GM10248 (cell line): ENCODE measurements at places on chromosomes 16 and 17.

- DNase-seq: peak; percentile 97
These were observed at the start of gene GFER for GRCh38 chr16:1983544-1984346. Gene GFER, plus strand, starts transcription at chr16:1984193. Its CDS starts 26 bp downstream, at chr16:1984219.

GRCh38 chr16:31452631-31453106 lies 6.6 kb upstream of the ARMC5 start:
- DNase-seq: no peak

DNA sequence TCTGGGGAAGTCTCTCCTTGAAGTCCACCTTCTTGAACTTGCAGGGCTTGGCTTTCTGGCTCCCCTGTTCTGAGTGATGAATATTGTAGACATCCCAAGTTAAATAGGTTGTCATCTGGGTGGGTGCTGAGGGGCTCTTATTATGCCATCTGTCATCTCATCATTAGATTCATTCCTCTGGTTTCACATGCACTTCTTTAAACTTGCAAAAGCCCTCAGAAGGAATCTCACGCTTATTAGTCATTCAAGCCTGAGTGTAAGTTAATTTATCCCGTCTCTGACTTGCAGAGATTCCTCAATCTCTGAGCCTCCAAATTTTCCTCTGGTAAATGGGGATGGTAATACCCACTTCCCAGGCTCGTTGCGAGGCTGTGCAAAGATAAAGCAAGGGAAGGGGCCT lies 5.7 kb downstream of the MGAT5B start:
- DNase-seq: no peak

DNA sequence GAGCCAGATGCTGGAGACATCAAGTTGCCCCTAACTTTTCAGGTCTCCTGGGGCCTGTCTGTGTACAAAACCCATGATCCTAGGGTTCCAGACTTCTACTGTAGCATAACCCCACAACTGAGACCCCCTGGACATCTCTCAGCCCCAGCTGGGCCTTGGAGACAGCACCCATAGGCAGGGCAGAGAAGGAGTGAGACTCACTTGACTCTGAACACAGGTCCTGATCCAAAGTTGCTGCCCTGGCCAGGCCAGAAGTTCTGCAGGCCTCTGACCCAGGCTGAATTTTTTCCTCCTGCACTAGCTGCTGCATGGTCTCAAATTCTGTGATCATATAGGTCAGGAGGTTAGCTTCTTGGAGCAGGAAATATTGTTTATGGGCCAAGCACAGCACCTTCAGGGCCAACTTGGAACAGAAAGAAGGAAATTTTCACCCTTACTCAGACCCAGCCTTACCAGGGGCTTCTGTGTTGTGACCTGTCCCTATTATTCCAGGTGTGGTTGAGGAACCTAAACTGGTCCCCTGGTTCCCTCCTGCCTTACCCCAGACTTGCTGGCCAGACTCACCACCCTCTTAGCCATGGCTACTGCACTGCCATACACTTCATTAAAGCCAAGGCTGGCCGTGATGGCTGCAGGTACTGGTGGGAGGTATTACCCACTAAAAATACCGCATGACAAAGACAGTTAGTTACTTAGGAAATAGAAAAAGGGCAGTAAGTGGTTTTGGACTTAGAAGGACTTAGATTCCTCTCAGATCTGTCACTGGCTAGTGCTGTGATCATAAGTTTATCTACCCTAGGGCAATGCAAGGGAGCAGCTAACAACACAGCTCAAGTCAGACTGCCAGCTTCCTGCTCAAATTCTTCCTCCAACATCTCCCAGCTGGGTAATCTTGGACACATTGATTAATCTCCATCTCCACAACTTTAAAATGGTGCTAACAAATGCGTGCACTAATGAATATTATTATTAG lies 2180.1 kb downstream of the TP53TG3F start:
- no peak for DNase-seq

GRCh38 chr17:73311428-73311780 lies 397 bp downstream of the CDC42EP4 start:
- no peak for DNase-seq

GRCh38 chr16:62036101-62036801 lies at the start of gene CDH8:
Gene CDH8, minus strand, starts transcription at chr16:62036438. Its CDS starts 15,035 bp downstream, at chr16:62021403.
- DNase-seq: no peak

DNA sequence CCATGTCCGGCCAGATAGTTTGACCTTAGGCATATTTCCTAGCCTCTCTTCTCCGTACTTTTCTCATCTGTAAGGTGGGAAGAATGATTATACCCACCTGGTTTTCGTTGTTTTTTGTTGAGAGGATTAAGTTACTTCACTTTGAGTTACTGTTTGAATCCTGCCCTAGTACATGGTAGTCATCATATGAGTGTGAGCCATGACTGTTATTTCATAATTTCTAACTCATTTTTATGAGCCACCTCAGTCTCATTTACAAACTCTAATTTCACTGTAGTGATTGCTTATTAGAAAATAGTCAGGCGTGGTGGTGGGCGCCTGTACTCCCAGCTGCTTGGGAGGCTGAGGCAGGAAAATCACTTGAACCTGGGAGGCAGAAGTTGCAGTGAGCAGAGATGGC lies 45.1 kb downstream of the YPEL2 start:
- no peak for DNase-seq

DNA sequence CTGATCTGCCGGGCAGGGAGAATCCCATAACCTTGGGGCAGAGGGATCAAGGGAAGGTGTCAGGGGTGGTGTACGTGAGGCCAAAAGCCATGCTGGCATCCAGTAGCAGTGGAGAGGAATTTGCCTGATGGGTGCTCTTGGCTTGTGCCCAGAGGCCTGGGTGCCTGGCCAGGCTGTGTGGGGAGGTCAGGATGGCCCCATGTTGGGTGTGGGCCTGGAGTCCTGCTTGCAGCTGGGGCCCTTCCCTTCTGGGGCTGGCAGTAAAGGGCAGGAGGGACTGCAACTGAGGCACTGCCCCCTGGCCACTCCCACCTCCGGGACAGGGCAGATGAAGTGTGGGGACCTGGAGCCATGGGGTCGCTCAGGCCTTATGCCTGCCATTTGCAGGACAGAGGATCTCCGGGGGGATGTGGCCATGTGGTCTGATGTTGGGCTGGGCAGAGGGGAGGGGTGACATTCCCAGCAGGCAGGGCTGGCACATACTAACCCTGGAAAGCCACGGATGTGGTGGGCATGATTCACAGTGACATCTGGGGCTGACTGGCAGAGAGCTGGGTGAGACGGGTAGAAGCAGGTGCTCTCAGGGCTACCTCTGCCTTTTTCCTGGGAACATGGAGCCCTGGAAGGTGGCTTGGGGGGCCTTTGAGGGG lies 3.5 kb downstream of the FMNL1 start:
- DNase-seq: no peak

GRCh38 chr16:86730597-86730996 lies 152.2 kb downstream of the FOXL1 start:
- no peak for DNase-seq

DNA sequence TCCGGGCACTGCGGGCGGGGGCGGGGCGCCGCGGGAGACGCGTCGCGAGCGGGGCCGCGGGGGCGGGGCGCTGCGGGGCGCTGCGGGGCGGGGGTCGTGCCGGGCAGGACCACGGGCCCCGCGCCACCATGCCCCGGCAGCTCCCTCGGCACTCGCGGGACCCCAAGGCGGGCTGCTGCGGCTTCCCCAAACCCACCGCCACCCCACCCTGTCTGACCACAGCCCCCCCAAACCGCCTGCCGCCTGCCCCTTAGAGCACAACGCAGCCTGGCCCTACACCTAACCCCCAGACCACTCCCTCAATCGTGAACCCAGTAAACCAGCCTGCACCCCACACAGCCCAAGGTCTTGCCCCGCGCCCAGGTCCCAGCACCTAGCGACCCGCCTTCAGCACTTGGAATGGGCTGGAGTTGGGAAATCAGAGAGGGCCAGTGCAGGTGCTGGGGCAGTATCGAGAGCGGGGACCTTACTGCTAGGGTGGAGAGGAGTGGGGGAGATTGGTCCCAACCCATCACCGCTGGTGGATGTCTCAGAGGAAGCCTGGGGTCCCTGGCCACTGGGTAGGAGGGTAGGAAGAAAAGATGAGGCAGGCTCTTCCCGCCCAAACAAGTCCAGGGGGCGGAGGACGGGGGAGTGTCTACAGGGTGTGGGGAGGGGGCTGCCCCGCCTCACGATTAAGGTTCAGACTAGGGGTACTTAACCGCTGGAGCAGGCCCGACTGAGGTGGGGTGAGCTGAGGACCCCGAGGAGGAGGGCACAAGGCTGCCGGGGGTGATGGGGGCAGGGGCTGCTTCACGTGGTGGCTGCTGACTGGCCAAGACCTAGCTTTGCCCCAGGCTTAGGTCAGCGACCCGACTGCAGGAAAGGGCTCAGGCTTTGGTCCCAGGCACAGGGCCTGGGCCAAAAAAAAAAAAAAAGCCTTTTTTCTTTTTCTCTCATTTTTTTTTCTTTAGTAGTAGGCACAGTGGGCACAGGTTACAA lies 539 bp upstream of the VAMP2 start:
- no peak for DNase-seq

- no peak for DNase-seq
These were observed 13.3 kb upstream of the MYH8 start for GRCh38 chr17:10435096-10435495.

- DNase-seq: no peak
These were observed 69.4 kb upstream of the CA10 start for GRCh38 chr17:52227926-52228325.

GRCh38 chr17:7572588-7573323 lies 6.7 kb upstream of the CD68 start:
- peak; percentile 99 for DNase-seq

DNA sequence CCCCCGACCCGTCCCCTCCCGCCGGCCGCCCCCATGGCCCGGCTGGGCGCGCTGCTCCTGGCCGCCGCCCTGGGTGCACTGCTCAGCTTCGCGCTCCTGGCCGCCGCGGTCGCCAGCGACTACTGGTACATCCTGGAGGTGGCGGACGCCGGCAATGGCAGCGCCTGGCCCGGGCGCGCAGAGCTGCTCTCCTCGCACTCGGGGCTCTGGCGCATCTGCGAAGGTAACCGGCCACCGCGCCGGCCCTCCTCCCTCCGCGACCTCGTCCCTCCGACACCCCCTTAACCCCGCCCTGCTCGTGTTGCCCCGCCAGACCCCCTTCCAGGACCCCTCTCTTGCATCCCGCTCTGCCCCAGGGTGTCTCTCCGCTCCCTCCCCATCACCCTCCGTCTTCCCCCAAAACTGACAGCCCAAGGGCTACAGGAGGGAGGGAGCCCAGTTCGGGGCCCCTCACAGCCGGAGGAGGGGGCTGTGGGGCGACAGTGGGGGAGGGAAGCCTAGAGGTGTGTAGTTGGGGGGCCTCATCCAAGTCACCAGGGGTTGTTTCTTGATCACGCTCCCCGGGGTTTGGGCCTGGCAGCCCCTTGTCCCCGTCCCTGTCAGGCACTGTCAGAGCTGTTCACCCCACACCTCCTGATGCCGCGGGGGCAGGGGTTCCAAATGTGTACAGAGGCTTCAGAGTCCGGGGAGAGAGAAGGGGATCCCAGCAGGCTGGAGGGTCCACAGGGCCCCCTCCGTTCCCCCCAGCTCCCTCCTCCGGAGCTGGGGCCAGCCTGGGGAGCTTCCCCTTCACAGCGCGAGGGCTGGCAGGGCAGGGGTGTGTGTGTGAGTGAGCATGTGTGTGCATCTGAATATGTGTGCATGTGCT lies 794 bp downstream of the TMEM235 start:
- no peak for DNase-seq

- no peak for DNase-seq
These were observed 50.1 kb upstream of the IRX3 start for GRCh38 chr16:54336631-54337204.

DNA sequence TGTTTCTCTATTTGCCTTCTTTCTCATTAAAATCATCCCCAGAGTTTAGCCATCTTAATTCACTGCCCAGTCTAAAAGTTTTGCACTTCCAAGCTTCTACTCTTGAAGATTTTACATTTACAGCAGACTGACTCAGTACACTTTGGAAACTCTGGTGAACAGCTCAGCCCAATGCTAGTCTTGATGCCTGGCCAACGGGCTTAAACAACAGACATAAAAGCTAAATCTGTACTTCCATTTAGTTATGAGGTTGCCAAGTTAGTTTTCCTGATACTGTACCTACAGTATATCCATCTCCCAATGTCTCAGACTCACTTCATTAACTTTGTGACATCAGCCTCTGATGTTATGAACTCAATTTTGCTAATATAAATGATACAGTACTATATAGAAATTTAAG lies 891.8 kb upstream of the SOX9 start:
- no peak for DNase-seq

DNA sequence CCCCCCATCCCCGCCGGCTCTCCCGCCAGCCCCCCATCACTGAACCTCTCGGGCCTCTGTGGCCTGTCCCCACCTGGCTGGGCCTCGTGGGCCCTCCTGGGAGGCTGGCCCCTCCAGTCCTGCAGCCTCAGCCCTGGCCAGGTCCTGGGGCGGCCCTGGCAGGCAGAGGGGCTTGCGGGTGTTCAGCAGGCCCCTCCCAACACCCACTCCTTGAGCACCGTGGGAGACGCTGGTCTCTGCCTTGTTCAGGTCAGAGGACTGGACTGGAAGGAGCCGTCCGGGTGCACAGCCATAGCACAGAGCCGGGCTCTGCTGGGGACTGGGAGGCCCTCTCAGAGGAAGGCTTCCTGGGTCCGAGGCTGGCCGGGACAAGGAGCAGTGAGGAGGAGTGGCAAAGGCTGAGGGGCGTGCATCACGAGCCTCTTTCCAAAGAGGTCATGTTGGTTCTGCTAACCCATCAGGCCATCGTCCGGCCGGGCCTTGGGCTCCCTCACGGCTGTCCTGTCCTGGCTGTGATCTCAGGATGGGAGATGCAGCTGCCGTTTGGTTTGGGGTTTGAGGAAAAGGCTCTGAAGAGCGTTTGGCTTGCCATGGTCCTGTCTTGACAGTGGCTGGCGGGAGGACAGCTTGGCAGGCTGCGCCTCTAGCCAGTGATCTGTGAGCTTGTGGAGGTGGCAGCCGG lies 6.3 kb upstream of the PABPN1L start:
- no peak for DNase-seq

- no peak for DNase-seq
These were observed 406.7 kb upstream of the MAF start for GRCh38 chr16:80007231-80007630.

DNA sequence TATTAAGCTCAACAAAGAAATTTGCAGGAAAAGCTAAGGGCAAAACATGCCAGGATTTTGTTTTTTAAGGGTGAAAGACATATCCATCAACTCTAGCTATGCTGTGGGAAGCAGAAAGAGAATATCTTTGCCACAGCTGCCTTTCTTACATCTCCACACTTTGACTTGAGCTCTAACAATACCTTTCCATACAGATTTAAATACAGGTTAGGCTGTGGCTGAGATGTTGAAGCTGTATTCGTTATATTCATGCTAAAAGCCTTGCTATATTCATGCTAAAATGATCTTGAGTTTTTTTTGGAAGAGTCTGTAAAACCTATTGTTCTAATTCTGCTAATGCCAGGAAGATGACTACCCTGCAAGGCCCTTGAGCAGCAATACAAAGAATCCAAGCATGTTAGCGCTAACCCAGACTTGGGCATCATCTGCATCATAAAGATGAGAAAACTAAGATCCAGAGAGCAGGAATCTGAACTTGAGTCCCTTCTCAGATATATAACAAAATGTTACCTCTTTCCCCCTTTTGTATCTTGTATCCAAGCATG lies 204.8 kb upstream of the C17orf78 start:
- no peak for DNase-seq

DNA sequence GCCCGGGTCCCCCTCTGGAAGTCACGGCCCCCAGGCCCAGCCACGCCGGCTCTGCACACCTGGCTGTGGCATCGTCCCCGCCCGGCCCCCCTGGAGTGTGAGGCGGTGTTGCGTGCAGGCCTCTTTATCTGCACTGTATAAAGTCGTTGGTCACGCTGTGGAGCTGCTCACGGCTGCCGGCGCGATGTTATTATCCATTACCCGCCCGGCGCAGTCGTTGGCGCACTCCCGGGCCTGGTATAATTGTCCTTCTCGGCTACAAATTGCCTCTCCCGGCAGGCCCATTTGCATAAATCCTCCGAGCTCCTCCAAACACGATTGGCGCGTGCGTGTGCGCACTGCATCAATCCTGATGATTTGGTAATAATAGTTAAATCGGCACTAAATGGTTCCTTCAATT lies 57.8 kb downstream of the BAHCC1 start:
- DNase-seq: no peak
